ENCODE measurements at places on chromosomes 5 and 9. TPM values are rescaled to one million over a fixed set of nuclear protein-coding genes. Genes with fewer than 3 reads are reported as not detected.

- peaks cover 41% of the 10 kb centered on the region for H3K4me1 ChIP-seq
- DNase-seq = no peak
- no peak overlapping the region for H3K4me3 ChIP-seq
- H3K27ac ChIP-seq = peak overlapping the region; percentile 67
- no peaks in the 10 kb centered on the region for H3K27me3 ChIP-seq
Measured at GRCh38 chr5:126755593-126755992, 21.3 kb upstream of the LMNB1 start.

- H3K36me3 ChIP-seq = peaks cover 48% of the 10 kb centered on the region
- H3K4me1 ChIP-seq = peaks cover 52% of the 10 kb centered on the region
- DNase-seq = no peak
Measured at GRCh38 chr9:109100543-109101201, 19.1 kb downstream of the TMEM245 start.

DNA sequence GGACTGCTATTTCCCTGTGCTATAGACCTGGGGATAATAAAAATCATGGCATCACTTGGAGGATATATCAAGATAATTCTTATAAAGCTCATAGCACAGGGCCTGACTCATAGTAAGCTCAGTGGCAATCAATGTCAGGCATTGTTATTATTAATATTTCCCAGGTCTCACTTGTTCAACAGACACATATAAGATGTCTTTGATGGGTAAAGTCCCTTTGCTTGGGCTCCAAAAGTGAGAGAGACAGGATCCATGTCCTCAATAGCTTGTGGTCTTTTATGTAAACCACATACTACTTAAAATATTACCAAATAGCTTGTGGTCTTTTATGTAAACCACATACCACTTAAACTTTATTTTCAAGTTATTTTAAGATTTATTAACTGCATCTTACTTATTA, 11.2 kb downstream of the SH3RF2 start:
- DNase-seq = no peak
- peaks cover 15% of the 10 kb centered on the region for H3K4me1 ChIP-seq
- no peaks in the 10 kb centered on the region for H3K36me3 ChIP-seq
- no peak overlapping the region for H3K4me3 ChIP-seq

- DNase-seq = no peak
- H3K36me3 ChIP-seq = peaks cover 6% of the 10 kb centered on the region
- no peak overlapping the region for H3K27ac ChIP-seq
- peaks cover 4% of the 10 kb centered on the region for H3K4me1 ChIP-seq
Measured at GRCh38 chr9:123003466-123003865, 30.0 kb upstream of the GPR21 start.

GRCh38 chr5:160039810-160040470, 31.0 kb downstream of the TTC1 start:
- H3K36me3 ChIP-seq = peaks cover 18% of the 10 kb centered on the region
- H3K4me3 ChIP-seq = no peak overlapping the region
- peaks cover 6% of the 10 kb centered on the region for H3K4me1 ChIP-seq
- no peaks in the 10 kb centered on the region for H3K27me3 ChIP-seq
- no peak overlapping the region for H3K27ac ChIP-seq

SH3TC2 gene
- not detected for total RNA-seq

NEUROG1 gene
- not detected for total RNA-seq

SHISAL2B gene
- not detected for total RNA-seq

CCDC187 gene
- total RNA-seq = not detected
